ENCODE measurements at places on chromosomes 5 and 9. TPM values are rescaled to one million over a fixed set of nuclear protein-coding genes. Genes with fewer than 3 reads are reported as not detected.
A peak's percentile ranks its signal among the peaks of the same experiment; 100 is the strongest.

DNA sequence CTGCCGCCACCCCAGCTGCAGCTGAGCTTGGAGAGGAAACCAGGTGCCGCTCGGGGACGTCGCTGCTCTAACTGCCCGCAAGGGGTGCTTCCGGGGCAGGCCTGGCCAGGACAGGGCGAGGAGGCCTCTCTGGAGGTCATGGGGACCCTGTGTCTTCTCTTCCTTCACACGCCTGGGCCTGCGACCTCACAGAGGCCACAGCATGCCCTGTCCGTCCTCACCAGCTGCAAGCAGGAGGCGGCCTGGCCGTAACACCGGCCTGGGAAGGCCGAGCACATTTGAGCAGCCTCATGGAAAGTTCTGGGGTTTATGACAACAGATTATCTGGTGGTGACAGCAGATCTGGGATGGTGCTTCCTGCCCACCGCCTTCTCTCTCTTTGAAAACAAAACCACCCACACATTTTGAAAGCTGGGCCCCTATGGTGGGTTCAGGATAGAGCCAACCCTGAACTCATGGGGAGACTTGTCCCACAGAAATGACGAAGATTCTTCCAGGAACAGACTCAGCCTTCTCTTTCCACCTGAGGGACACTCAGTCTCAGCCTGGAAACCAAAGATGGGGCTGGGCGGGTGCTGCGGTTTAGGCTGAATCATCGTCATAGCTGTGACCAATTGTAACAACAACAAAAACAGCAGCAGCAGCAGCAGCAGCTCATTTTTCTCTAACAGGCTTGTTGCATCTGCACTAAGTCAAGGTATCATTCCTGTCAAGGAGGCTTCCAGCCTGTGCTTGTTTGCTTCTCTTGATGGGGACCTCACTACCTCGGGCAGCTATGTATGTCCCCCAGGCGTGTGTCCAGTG, 99.6 kb upstream of the RAPGEF1 start:
- no peak overlapping the region for H3K4me3 ChIP-seq
- H3K27me3 ChIP-seq: no peaks in the 10 kb centered on the region

Gene FOXD4L6
- not detected for polyA plus RNA-seq

- H3K36me3 ChIP-seq: no peaks in the 10 kb centered on the region
- peaks cover 77% of the 10 kb centered on the region for H3K4me1 ChIP-seq
- no peaks in the 10 kb centered on the region for H3K27me3 ChIP-seq
- peak overlapping the region; percentile 94 for H3K4me3 ChIP-seq
Measured at GRCh38 chr9:114386886-114387679, 699 bp downstream of the AKNA start.

Gene OR13C5
- 0.20 TPM for polyA plus RNA-seq

GRCh38 chr9:86944796-86945727, 2.2 kb downstream of the GAS1 start:
- peaks cover 44% of the 10 kb centered on the region for H3K27me3 ChIP-seq
- peaks cover 15% of the 10 kb centered on the region for H3K4me1 ChIP-seq
- DNase-seq: peak; percentile 9
- peak overlapping the region; percentile 73 for H3K4me3 ChIP-seq
- no peaks in the 10 kb centered on the region for H3K36me3 ChIP-seq
- H3K27ac ChIP-seq: no peak overlapping the region

DNA sequence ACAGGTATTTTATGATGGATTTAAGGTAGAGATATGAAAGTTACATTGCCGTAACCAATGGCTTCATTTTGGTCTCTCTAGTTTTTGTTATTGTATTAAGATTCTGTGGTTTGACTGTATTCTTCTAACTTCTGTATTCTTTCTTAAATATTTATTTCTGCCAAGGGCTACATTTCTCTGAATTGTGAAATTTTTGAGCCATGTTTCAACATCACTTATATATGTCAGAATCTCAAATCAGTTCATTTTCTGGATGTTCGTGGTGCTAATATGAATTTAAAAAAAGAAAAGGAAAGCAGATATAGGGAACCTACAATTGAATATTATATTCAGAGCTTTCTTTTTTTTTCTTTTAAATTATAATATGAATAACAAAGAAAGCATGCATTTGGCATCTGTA, 142.7 kb downstream of the ANXA1 start:
- DNase-seq: no peak
- H3K4me3 ChIP-seq: no peak overlapping the region
- H3K4me1 ChIP-seq: no peaks in the 10 kb centered on the region
- no peak overlapping the region for H3K27ac ChIP-seq

DNA sequence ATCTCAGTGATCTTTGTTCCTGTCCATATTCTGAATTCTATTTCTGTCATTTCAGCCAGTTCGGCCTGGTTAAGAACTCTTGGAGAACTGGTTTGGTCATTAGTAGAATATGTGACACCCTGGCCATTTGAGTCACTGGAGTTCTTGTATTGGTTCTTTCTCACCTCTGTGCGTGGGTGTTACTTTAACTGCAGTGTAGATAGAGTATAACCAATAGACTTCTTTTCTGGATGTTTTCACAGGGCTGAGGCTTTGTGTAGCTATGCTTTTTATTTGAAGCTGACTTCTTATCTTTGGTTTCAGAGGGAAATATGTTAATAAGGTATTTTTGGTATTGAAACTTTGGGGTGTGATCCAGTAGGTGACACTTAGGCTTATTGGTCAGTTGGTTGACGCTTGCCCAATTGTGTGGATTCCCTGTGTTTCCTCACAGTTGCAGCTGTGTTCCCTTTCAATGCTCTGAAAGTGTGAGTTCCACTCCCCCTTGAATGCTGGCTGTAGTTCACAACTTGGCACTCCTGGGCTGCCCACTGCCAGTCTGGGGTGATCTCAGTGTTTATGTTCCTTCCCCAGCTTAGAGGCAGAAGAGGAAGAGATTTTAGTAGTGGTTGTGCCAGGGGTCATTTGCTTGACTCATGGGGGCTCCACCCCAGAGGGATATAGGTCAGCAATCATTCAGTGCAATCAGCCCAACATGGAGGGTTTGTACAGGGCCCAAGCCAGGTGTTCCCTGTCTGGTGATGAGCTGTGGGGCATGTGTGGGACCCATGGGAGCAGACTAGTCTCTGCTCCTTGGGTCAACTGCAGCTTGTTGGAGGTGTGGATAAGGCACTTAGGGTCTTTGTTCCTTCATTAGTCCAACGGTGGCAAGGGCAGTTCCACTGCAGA, 34.9 kb upstream of the TEK start:
- no peak overlapping the region for H3K27ac ChIP-seq
- H3K4me3 ChIP-seq: no peak overlapping the region
- DNase-seq: no peak
- no peaks in the 10 kb centered on the region for H3K36me3 ChIP-seq
- no peaks in the 10 kb centered on the region for H3K27me3 ChIP-seq

Gene FBN2
- polyA plus RNA-seq: 0.03 TPM

GRCh38 chr5:1797103-1797800, 2.4 kb downstream of the MRPL36 start:
- no peak for DNase-seq
- no peak overlapping the region for H3K27ac ChIP-seq
- H3K27me3 ChIP-seq: no peaks in the 10 kb centered on the region
- no peak overlapping the region for H3K4me3 ChIP-seq
- peaks cover 36% of the 10 kb centered on the region for H3K4me1 ChIP-seq

DNA sequence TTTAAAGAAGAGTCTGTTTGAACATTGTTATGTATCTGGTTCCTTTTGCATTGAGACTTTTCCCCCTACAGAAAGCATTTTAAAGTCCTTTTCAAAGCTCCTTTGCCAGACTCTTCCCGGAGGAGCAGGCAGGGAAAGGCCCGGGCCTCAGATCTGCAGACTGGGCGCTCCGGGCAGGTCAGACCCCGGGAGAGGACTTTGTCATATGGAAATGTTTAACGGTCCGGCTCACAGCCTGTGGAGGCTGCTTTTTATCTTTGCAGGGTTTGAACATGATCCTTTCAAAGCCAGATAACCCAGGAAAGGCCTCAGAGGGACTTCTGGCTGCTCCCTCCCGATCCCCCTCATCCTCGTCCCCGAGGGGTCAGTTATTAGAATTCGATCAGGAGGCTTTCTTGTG, 82.1 kb upstream of the IRX2 start:
- H3K27ac ChIP-seq: no peak overlapping the region
- DNase-seq: no peak
- H3K36me3 ChIP-seq: no peaks in the 10 kb centered on the region
- H3K4me3 ChIP-seq: no peak overlapping the region

DNA sequence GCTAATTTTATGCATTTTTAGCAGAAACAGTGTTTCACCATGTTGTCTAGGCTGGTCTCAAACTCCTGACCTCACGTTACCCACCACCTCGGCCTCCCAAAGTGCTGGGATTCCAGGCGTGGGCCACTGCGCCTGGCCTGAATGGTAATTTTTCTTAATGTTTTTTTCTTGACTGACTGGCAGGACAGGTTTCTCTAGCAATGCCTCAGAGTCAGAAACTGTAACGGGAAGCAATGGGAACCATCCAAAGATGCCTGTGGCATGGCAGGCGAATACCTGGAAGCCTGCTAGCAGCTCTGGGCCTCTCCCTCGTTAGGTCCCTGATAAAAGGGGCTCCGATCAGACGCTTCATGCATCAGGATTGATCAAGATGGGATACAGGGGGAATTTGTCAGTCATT, 639.2 kb downstream of the NR2F1-AS1 start:
- H3K27me3 ChIP-seq: no peaks in the 10 kb centered on the region
- DNase-seq: no peak
- no peak overlapping the region for H3K27ac ChIP-seq
- H3K4me1 ChIP-seq: no peaks in the 10 kb centered on the region
- H3K36me3 ChIP-seq: no peaks in the 10 kb centered on the region

DNA sequence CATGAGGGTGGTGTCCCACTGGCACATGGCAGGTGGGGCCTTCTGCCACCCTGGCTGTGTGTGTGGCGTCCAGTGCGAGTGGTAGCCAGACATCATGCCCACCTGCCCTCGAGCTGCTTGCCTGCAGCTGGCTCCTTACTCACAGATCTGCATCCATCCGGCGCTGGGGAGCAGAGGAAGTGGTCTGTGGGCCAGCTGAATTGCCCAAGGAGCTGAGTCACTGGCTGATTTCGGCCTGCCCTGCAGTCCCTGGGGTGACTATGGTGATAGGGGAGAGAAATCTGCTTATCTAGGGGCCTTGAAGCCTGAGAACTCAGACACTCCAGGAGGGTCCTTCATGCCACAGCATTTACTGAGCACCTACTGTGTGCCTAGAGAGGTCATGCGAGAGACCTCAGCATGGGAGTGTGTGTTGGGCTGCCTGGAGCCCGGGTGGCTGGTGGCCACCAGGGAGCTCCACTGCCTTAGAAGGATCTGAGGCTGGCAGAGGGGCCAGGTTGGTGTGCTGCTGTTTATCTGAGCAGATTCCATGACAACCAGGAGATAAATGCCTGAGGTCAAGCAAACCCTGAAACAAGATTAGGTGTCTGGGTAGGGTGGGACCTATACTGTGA, 57.1 kb downstream of the SLC22A5 start:
- H3K27me3 ChIP-seq: no peaks in the 10 kb centered on the region
- peaks cover 23% of the 10 kb centered on the region for H3K36me3 ChIP-seq
- H3K4me3 ChIP-seq: no peak overlapping the region
- peak; percentile 64 for DNase-seq

DNA sequence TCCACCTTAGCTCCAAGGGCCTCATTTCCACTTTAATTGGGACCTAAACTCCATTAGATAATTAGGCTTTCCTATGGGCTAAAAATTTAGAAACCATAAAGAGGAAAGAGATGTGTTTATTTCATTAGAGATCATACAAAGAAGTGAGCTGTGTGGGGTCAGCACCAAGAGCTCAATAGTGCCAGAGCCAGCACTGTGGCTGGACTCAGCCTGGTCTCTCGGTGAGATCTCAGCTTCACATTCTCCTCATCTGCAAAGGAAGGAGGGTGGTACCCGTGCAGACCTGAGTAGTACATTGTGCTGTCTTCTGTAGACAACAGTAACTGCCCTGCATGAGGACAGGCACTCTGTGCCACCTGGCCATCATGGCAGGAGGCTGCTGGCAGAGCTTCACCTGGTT, 136.1 kb upstream of the EPB41L4A start:
- no peaks in the 10 kb centered on the region for H3K36me3 ChIP-seq
- H3K27me3 ChIP-seq: no peaks in the 10 kb centered on the region
- peaks cover 6% of the 10 kb centered on the region for H3K4me1 ChIP-seq
- no peak overlapping the region for H3K27ac ChIP-seq

DNA sequence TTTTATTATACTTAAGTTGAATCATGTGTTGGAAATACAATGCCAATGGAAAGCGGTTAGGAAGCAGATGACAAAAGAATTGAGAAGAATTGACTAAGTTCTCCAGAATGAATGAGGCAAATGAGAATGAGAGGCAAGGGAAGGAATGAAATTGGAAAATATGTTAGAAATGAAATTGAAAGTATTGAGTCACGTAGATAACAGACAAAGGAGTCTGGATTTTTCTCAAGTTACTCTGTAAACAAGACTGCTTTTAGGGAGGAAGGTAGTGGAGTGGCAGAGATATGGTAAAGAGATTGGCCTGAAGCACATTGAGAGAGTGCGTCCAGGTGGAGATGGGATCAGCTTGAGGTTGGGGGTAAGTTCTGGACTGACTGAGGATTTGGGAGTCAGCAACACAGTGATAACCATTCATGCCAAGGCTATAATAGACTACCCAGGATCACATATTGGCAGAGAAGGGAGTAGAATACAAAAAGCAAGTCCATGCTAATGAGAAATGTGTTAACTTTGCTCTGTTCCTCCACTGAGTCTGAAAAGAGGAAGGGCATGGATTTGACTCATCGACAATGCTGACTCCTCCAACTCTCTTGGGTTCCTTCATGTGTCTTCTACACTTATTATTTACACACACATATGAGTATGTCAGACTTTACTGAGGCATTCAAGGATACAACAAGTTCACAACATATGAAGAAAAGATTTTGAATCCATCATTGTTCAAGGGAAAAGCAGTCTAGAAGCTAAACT, 814.2 kb upstream of the ZNF608 start:
- H3K4me3 ChIP-seq: no peak overlapping the region
- DNase-seq: no peak
- no peak overlapping the region for H3K27ac ChIP-seq
- H3K27me3 ChIP-seq: no peaks in the 10 kb centered on the region
- H3K36me3 ChIP-seq: no peaks in the 10 kb centered on the region

Gene LECT2
- polyA plus RNA-seq: not detected

Gene GRIN3A
- not detected for polyA plus RNA-seq
